ENCODE measurements at places on chromosomes 1 and 21.

DNA sequence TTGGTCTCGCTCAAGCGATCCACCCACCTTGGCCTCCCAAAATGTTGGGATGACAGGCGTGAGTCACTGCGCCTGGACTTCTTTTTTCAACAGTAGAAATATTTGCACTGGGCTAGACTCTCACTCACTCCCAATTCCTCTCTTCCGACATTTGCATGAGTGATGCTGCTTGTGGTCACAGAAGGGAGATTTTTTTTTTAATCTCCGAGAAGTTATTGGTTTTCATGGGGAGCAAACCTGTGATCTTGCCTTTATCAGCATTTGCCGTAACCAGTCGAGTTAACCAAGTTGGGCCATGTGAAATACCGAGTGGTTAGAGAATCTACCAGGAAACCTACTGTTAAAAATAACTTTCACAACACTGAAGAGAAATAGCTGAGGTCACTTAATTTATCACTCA lies 21.1 kb downstream of the ERG start:
- no peak for DNase-seq

GRCh38 chr1:69400128-69400527 lies 167.6 kb upstream of the LRRC7 start:
- no peak for DNase-seq

GRCh38 chr1:107362468-107363140 lies 221.8 kb downstream of the NTNG1 start:
- no peak for DNase-seq

GRCh38 chr1:84319662-84320061 lies 18.2 kb downstream of the SAMD13 start:
- DNase-seq: no peak

DNA sequence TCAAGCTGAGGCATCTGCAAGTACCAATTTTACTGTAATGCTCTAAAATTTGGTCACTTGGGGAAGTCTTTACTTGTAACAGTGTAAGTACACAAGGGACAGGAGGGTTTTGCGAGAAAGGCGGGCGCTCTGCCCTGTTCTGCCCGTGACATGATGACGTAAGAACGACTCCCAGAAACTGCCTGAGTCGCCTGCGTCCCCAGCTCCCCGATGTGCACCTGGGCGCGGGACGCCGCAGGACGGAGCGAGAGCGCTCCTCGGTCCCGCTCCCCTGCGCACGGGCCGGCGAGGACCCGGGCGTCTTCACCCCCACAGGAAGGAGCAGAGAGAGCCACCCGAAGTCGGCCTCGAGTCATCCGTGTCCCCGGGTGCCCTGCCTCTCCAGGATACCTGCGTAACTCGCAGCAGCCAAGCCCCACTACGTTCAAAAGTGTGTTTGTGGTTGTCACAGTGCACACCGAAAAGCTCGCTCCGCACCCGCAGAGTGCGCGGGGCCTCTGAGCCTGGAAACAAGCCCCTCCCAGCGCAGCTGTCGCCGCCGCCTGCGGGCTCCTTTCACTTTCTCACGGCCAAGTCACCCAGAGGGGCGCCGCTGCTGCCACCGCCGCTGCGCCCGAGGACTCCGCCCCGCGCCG lies 3.3 kb upstream of the ZBTB18 start:
- DNase-seq: peak; percentile 33

DNA sequence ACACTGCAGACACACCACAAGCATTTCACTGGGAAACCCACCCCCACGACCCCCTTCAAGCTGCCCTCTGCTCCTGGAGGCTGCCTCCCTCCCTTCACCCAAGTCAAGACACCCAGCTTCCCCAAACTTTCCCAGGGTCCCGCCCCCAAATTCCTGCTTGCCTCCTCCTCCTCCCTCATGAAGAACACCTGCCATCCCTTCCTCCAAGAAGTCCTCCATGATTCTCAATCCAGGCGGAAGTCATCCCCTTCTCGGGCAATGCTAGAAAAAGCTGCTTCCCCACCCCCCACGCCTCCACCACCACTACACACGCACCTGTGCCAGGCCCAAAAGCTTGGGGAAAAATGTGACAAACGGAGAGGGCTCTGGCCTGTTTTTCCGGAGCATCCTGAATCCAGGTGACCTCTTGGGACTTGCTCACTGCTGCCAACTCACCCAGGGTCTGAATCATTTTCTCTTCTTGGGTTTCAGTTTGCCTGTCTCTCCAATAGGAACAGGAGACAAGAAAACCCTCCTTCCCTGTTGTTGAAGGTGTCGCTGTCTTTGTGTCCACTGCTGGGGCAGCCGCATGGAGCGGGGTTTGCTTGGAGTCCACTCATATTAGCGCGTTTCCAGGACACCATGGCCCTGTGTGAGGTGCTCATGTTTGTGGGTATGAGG lies 101.0 kb upstream of the CASZ1 start:
- no peak for DNase-seq

DNA sequence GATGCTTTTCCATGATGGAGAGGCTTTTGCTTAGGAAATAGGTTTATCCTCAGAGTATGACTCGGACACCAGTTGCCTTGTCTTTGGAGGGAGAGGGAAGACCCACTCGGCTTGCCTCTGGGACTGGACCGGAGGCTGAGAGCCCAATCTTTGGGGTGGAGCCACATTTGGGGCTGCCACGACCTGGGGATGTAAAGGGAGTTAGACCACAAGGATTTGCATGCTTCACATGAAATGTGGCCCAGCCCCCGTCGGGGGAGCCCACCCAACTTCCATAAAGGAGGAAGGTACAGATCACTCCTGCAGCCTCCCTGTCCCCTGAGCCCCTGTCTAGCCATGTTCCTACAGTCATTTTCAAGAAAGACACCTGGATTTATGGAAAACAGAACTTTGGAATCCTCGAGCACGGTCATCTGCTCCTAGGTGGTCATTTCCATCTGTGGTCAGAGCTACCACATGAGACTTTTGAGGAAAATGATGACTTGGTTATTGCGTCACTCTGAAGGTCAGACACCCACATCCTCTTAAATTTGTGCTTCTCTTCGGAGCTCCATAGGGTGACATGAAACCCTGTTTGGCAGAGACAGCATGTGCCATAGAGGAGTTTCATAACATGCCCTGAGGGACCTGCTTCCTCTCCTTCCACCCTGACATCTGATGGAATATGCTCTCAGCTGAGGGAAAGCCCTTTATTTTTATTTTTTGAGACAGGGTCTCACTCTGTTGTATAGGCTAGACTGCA lies 99.4 kb upstream of the SLC45A1 start:
- no peak for DNase-seq

GRCh38 chr1:39425151-39425550 lies 66.3 kb upstream of the BMP8A start:
- no peak for DNase-seq

DNA sequence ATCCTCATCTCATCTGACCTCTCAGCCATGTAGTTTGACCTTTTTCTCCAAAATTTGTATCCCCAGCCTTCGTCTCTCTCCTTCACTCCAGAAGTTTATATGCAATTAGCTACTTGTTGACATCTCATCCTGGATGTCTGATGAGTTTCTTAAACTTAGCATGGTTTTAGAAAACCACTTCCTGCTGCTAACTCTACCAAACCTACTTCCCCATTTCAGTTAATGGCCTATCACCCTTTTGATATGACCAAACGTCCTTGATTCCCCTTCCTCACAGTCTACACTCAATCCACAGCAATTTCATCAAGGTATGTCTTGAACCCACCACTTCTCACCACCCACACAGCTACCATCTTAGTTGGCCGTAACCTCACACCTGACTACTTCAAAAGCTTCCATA lies 121.9 kb downstream of the LRRC40 start:
- no peak for DNase-seq

GRCh38 chr21:31354604-31355443 lies 10.8 kb upstream of the TIAM1 start:
- DNase-seq: no peak

DNA sequence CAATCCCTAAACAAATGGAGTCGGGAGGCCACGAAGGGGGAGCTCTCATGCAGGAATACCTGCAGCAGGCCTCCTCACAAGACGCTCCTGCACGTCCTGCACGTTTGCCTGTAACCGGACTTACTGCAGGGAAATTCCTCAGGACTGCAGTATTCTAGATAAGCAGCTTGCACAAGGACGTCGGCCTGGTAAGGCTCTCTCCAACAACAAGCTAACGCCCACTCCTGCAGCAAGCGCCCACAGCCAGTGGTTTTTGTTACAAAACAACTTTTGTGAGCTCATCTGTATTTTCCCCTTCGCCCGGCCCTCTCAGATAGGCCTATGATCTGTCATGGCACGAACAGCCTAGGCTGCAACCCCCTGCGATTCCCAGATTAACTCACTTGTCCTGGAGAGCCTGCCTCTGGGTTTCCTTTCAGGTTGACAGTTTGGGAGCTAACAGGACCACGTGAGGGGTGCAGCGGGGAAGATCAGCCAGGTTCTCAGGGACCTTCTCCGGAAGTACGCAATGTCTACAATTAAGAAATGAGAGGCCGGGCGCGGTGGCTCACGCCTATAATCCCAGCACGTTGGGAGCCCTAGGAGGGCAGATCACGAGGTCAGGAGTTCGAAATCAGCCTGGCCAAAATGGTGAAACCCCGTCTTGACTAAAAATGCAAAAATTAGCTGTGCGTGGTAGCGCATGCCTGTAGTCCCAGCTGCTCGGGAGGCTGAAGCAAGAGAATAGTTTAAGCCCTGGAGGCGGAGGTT lies 921 bp upstream of the MIB2 start:
- no peak for DNase-seq

GRCh38 chr1:236747311-236747985 lies 47.6 kb upstream of the MTR start:
- no peak for DNase-seq

- DNase-seq: no peak
Observed at GRCh38 chr1:205001162-205001561, 41.9 kb upstream of the CNTN2 start.

DNA sequence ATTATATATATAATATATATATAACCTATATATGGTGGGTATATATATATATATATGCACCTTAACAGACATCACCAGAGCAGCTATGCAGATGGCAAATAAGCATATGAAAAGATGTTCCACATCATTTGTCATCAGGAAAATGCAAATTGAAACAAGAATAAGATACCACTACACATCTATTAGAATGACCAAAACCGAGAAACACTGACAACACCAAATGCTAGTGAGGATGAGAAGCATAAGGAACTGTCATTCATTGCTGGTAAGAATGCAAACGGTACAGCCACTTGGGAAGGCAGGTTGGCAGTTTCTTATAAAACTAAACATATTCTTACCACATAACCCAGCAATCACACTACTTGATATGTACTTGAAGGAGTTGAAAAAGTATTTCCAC lies 219.8 kb upstream of the PRMT6 start:
- DNase-seq: no peak

DNA sequence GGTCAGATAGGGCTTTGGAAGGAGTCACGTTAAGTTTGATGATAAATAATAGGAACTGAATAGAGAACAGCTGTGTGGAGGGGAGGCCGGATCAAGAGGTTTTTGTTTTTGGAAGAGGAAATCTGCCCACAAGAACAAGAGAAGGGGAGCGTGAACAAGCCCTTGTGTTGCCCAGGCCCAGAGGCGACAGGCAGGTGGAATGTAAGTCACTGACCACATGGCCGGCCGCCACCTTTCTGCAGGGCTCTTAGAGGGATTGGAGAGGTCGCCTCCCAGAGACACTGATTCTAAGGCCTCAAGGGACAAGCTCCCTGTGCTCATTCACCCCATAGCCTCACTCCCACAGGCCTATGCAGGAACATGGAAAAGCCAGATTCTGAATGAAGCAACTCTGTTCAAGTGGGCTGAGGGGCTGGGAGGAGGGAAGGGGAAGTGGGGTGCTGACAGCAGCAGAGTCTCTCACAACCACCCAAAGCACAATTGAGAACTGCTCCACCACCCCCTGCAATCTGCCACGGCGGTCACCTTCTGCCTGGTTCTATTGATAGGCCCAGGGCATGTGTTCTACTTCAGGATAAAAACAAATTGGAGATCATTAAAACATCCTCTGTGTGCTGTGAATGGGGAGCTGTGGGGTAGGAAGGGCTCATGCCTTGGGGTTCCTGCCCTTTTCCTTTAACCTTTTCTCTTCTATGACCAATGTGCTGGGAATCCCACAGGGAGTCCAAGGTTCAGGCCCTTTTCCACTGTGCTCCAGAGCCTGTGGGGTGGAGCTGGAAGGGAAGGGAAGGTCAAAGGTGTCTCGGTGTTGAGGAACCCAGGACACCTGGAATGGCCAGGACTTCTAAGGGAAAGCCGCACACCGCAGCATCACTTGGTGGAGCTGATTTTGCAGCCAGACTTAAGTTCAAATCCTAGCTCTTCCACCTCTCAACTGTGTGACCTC lies 63.3 kb upstream of the PARP1 start:
- DNase-seq: no peak

- DNase-seq: no peak
Observed at GRCh38 chr1:195745189-195746010, 862.8 kb downstream of the KCNT2 start.

- DNase-seq: no peak
Observed at GRCh38 chr21:41559658-41560631, 52.0 kb upstream of the TMPRSS2 start.

- DNase-seq: no peak
Observed at GRCh38 chr1:198798923-198799386, 160.1 kb downstream of the PTPRC start.

DNA sequence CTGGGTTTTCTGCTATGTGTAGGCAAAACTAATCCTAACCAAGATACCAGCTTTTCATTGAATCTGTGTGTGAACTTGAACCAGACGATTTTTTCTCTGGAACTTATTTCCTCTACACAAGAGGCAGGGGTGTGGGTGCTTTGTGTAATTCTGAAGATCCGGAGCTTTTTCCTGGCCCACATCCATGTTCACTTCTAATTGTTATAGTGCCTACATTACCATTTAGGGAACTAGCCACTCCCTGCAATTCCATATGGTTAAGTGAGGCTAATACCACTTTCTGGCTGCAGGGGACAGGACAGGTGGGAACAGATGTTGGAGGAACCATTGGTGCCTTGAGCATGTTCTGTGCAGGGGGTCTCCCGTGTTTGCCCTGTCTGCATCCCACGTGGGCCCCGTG lies 83.4 kb upstream of the FMN2 start:
- DNase-seq: no peak

GRCh38 chr1:190736971-190737590 lies 259.4 kb upstream of the BRINP3 start:
- DNase-seq: no peak

DNA sequence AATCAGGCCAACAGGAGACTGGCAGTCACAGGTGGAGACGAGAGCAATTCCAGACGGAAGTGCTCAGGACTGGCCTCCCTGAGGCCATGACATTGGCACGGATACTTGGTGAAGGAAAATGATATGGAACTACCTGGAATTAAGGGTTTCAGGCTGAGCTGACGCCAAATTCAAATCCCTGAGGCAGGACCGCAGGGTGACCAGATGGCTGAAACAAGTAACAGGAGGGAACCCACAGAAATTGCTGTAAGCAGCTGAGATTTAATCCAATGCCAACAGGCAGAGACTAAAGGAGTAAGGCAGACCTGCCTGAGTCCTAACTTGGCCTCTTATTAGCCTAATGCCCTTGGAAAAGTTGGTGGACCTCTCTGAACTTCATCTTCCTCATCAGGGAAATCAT lies 76.2 kb downstream of the ERG start:
- DNase-seq: no peak

- DNase-seq: no peak
Observed at GRCh38 chr1:162550925-162551324, 10.6 kb upstream of the UAP1 start.
